ENCODE measurements at places on chromosomes 5 and 9. TPM values are rescaled to one million over a fixed set of nuclear protein-coding genes. Genes with fewer than 3 reads are reported as not detected.

- H3K4me1 ChIP-seq: no peaks in the 10 kb centered on the region
- peak; percentile 69 for DNase-seq
- no peak overlapping the region for H3K4me3 ChIP-seq
These were observed 86.0 kb downstream of the ANKRD33B start for GRCh38 chr5:10649666-10650380.

Gene PCDHB2
- 28.8 TPM for total RNA-seq

DNA sequence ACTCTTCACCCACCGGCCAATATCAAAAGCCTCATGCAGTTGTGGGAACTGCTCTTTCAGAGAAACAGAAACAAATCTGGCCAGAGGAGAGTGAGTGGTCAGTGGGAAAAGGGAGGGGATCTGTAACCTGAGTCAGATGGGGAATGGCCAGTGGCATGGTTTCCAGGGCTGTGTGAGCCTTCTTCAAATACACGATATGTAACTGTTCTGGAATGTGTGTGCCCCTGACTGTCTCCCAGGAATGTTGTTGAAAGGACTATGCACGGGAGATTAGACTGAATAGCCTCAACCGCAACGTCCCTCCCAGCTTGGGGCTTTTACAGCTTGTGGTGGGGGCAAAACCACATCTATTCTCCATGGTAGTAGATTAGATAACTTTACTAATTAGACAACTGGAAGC lies 60.8 kb downstream of the SH3TC2 start:
- DNase-seq: no peak
- H3K36me3 ChIP-seq: no peaks in the 10 kb centered on the region
- H3K27ac ChIP-seq: no peak overlapping the region

DNA sequence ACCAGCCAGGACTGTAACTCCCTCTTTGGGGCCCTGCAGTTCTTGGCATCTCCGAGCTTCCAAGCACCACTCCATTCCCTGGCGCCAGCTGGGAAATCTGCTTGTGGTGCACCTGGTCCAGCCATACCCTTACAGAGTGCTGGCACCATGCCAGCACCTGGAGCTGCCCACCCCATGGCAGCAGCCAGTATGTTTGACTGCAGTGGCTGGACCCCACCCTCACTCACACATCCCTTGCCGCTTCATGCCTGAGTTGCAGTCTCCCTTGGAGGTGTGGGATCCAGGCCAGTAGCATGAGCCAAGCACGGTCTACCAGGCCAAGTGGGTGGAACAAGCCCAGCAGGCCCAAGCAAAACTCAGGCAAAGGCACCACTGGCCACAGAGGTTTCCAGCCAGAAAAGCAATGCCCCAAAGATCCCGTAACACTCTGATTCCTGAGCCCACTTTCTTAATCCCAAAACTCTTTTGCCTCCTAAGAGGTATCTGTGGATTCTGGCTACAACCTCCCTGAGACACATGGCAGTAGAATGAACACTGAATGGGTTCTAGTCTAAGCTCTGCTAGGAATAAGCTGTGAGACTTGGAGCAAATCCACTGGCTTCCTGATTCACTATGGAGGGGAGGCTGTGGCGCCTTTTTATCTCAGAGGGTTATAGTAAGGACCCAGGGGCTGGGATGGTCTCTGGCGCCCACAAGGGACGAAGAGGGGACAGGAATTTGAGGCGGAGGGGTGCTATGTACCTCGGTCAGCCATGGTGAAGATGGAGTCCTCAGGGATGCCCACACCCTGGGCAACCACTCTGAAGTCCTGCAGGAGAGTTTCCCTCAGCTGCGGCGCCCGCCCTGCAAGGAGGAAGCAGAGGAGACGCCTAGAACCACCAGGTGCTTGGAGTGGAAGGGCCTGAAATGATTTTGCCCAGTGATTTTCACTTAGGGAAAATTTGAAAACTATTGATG lies 5.6 kb downstream of the AMBP start:
- H3K27ac ChIP-seq: no peak overlapping the region
- no peak for DNase-seq
- no peaks in the 10 kb centered on the region for H3K36me3 ChIP-seq
- no peaks in the 10 kb centered on the region for H3K4me1 ChIP-seq
- H3K27me3 ChIP-seq: no peaks in the 10 kb centered on the region

Gene ITGA1
- 6.6 TPM for total RNA-seq

- peaks cover 19% of the 10 kb centered on the region for H3K4me1 ChIP-seq
- no peak overlapping the region for H3K4me3 ChIP-seq
- no peak overlapping the region for H3K27ac ChIP-seq
- no peaks in the 10 kb centered on the region for H3K36me3 ChIP-seq
These were observed 9.2 kb downstream of the ENC1 start for GRCh38 chr5:74631081-74631953.

All from H1 (cell line).